ENCODE measurements at places on chromosomes 5 and 9.

DNA sequence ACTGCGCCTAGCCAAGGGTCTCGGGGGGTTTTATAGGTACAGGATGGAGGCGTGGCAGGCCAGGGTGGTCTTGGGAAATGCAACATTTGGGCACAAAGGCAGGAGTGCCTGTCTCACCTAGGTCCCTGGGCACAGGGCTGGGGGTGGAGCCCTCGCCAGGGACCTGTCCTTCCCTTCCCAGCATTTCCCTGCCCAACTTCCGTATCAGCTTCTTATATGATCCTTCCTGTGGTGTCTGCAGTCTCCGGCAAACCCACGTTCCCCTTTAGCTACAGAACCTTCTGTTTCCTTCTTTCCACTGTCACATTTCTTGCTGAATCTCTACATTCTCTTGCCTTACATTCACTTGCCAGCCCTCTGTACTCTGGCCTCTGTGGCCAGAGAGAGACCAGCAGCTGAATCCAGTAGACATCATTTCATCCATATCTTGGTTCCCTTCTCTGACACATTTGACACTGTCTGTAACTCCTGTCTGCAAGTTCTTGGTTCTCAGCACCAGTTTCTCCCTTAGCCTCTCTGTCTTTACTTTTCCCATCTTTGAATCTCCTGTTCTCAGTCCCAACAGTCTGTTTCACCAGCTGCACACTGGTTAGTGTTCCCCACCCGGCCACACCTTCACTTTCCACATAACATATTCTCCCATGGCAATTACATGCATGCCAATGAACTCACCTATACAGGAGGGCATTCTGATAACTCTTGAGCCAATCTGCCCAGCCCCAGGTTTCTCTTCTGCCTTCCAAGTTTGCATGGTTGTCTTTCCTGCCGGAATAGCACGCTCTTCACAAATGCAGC is 134.7 kb upstream of the ZNF608 start:
- no peak for DNase-seq

GRCh38 chr5:126519637-126520592 is 75.1 kb downstream of the ALDH7A1 start:
- DNase-seq = no peak

GRCh38 chr5:82276800-82277612 is 1.1 kb downstream of the RPS23 start:
- DNase-seq = no peak

- DNase-seq = no peak
Observed at GRCh38 chr9:129934041-129934591, 98.9 kb downstream of the USP20 start.

GRCh38 chr9:12368569-12368968 is 324.6 kb upstream of the TYRP1 start:
- DNase-seq = no peak

- DNase-seq = peak; percentile 42
Observed at GRCh38 chr5:126869005-126869451, 92.1 kb downstream of the LMNB1 start.

DNA sequence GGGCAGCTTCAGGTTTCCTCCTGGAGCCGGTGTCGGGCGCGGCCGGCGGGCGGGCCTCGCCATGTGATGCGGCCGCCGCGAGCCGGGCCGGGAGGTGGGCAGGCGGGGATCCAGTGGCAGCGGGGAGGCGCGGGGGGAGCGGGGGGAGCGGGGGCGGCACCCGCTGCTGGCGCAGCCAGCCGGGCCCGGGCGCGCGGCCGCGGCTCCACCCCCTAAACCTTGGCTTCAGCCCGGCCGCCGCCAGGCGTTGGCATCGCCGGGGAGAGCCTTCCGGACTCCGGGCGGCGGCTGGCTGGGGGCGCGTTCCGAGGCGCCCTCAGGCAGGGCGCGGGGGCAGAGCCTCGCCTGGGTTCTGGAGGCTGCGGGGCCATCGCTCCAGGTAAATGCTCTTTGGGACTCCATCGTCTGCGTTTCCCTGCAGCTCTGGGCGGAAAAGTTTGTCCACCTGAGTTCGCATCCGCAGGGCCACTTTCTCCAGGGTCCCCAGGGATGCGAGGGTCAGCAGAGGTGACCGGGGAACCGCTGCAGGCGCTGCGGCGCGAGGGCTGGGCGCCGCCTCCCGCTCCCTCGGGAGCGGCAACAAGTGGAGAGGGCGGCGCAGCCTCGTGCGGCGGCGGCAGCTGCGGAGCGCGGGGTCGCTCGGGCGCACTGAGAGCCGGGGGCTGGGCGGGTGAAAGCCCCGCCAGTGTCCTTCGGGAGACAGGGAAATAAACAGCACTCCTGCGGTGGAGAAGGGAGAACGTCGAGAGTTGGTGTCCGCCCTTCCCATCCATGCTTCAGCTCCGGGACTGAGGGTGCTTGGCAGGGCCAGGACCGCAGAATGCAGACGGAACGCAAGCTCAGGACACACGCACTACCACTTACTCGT is at the start of gene ARHGEF28:
Gene ARHGEF28 (plus strand): TSS at position 253 of the 868 bp plus-strand sequence. CDS start 58,656 bp downstream, outside the sequence.
- DNase-seq = peak; percentile 25

DNA sequence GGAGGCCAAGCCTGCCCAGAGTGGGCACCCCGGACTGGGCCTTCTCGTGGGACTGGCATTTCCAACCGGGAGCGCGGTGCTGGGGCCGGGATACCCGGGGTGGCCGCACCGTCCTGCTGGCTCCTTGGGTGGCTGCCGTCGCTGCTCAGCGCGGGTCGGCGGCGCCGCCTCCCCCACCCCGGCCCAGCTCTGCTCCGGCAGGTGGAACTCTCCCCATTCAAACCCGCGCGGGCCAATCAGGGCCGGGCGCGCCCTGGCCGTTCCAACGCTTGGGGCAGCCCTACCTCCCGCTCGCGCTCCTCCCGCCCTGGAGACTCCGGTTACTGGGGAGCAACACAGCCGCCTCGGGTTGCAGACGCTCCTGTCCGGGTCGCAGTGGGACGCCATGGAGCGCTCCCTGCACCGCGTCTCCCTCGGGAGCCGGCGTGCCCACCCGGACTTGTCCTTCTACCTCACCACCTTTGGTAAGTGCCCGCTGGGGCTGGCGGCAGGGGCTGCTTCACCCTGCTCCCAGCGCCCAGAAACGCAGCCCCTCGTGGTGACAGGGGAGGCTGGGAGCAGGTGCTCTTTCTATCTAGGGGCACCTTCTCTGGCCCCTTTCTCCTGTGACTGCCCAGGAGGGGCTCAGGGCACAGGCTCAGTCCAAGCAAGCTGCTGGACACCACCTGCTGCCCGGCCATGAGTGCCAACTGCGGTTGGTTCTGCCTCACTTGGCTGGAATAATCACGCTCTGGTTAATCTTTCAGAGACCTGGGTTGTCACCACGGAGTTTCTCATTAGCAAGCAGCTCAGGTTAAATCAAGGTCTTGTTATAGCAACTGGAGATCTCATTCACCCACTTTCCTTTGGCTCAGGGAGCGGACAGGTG is at the start of gene RGS3:
Gene RGS3 (plus strand): TSS at position 310 of the 868 bp plus-strand sequence. CDS start 76 bp downstream, at position 386.
- no peak for DNase-seq

GRCh38 chr5:122172207-122172606 is 42.9 kb downstream of the ZNF474 start:
- no peak for DNase-seq

- no peak for DNase-seq
Observed at GRCh38 chr9:85969727-85970126, 28.8 kb downstream of the NAA35 start.

- no peak for DNase-seq
Observed at GRCh38 chr9:107239474-107239873, 43.6 kb upstream of the RAD23B start.

- no peak for DNase-seq
Observed at GRCh38 chr9:93671020-93671338, 94.6 kb downstream of the PHF2 start.

GRCh38 chr5:43619380-43619779 is 16.4 kb downstream of the NNT start:
- no peak for DNase-seq

- no peak for DNase-seq
Observed at GRCh38 chr9:33291031-33291397, 698 bp downstream of the NFX1 start.

- DNase-seq = no peak
Observed at GRCh38 chr5:74035521-74035937, 409.5 kb downstream of the ARHGEF28 start.

- DNase-seq = no peak
Observed at GRCh38 chr9:34550681-34551270, 28.0 kb upstream of the ENHO start.

DNA sequence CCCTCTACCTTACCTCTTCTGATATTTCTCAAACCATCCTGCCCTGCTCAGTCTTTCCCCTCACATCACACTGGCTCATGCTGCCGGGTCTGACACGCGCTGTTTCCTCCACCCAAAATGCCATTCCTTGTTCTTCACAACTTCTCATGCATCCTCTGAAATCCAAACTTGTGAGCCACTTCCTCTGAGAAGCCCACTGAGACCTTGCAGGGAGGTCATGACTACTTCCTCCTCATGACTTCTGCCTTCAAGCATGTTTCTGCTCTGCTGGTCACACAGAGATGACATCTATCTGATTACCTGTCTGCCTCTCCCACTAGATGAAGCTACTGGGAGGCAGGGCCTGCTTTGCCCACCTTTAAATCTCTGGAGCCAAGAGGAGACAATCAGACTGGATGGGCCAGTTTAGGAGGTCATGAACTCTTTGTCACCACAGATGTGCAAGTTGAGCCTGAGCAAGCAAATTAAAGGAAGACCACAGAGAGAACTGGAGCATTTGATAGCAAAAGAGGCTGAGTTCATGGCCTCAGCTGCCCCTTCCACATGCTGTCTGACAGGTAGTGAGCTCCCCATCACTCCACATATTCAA is 119.8 kb upstream of the TBC1D2 start:
- DNase-seq = no peak

GRCh38 chr5:119410448-119411159 is 41.7 kb upstream of the HSD17B4 start:
- DNase-seq = no peak

DNA sequence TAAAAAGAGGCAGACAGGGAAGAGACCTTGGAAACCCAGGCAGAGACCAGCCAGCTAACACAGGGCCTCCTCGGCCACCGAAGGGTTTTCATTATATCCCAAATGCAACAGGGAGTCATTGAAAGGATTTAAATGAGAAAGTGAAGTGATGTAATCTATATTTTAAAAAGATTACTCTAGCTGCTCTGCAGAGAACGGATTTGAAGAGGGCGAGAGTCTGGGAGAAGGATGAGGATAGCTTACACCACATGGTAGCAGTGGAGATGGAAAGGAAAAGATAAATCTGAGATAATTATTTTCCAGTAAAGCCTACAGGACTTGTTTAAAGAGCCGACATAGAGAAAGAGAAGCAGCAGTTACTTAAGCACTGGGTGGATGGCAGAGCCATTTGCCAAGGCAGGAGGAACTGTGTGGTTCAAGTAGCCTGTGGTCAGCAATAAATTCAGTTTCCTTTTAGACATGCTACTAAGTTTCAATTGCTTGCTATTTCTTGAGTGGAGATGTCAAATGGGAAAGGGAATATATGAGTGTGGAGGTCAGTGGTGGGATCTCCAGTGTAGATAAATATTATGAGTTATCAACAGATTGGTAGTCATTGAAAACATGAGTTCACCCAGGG is 9.3 kb downstream of the FBN2 start:
- DNase-seq = no peak

- no peak for DNase-seq
Observed at GRCh38 chr5:58764199-58764598, 181.3 kb downstream of the RAB3C start.

GRCh38 chr5:156414391-156414790 is 87.4 kb downstream of the SGCD start:
- no peak for DNase-seq

DNA sequence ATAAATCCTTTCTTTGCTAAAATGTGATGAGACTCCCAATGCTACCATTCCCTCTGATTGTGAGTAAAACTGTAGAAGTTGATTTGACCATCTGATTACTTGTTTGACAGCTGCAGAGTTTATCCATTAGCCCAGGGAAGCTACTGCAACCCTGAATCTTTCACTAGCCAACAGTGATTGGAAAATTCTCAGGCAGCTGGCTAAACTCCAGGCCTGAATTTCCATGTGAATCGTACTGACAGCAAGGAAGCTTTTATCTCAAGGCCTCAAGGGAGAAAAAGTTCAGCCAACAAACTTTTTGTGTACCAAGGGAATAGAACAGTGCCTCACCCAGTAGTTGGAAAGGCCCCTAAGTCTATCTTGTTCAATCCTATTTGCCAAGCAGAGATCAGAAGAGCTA is 246.7 kb upstream of the TRPM3 start:
- DNase-seq = no peak

DNA sequence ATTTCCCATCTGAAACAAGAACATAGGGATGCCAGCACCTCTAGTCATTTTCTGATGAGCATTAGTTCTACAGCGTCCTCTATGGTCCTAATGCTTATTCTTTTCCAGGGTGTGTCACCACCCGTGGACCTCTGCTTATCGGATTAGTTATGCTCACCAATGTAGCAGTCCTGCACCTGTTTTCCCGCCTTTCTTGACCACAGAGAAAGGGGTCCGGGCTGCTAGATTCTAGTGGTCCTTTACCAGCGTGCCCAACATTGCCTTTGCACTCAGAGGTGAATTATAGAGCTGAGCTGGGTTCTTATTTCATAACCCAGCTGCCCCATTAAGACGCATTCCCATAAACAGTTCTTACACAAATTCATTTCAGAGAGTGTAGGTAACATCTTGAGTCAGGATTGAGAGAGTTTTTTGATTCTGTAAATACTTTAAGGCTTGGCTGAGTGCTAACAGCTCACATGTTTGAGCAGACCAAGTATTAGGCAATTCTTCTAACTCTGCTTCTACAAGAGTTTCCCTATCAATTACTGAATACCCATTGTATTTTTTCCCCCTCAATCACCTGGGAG is 2205.1 kb upstream of the C9orf72 start:
- DNase-seq = no peak

DNA sequence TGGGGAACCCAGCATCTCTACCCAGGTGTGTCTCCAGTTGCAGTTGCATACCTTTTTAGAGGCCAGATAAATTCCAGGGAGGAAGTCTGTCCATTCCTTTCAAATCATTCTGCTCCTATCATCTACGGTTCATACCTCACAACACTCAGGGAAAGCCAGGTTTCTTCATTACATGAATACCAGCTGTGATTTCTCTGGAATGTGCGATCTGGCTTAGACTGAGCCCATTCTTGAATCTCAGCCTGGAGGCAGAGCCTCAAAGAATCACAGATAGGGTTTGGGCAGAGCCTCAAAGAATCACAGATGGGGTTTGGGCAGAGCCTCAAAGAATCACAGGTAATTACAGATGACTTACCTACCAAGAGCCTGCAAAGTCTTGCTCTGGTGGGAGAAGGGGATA is 7.2 kb downstream of the P4HA2 start:
- no peak for DNase-seq

- DNase-seq = no peak
Observed at GRCh38 chr9:7656636-7657035, 142.9 kb downstream of the DMAC1 start.

GRCh38 chr9:121906074-121906870 is 186.8 kb downstream of the TTLL11 start:
- DNase-seq = no peak

- no peak for DNase-seq
Observed at GRCh38 chr5:110757118-110757729, 18.4 kb downstream of the SLC25A46 start.

Data from activated CD4-positive, alpha-beta T cell treated with anti-CD3 and anti-CD28 coated beads for 48 hours (primary cell).